ENCODE measurements at places on chromosomes 5 and 9.

- no peak for DNase-seq
Measured at GRCh38 chr5:175282611-175283225, 161.3 kb downstream of the DRD1 start.

- peak; percentile 1 for DNase-seq
Measured at GRCh38 chr9:120914396-120914795, 12.2 kb downstream of the TRAF1 start.

- DNase-seq = no peak
Measured at GRCh38 chr9:106779796-106780195, 83.2 kb upstream of the ZNF462 start.

DNA sequence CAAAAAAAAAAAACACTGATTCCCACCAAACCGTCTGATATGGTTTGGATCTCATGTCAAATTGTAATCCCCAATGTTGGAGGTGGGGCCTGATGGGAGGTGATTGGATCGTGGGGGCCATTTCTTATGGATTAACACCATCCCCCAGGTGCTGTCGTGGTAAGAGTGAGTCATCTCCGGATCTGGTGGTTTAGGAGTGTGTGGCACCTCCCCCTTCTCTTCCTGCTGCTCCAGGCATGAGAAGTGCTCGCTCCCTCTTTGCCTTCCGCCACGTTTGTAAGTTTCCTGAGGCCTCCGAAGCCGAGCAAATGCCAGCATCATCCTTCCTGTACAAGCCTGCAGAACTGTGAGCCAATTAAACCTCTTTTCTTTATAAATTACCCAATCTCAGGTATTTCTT is 45.2 kb downstream of the HSD17B3 start:
- no peak for DNase-seq

GRCh38 chr5:8892926-8893325 is 652.9 kb downstream of the SEMA5A start:
- DNase-seq = no peak

DNA sequence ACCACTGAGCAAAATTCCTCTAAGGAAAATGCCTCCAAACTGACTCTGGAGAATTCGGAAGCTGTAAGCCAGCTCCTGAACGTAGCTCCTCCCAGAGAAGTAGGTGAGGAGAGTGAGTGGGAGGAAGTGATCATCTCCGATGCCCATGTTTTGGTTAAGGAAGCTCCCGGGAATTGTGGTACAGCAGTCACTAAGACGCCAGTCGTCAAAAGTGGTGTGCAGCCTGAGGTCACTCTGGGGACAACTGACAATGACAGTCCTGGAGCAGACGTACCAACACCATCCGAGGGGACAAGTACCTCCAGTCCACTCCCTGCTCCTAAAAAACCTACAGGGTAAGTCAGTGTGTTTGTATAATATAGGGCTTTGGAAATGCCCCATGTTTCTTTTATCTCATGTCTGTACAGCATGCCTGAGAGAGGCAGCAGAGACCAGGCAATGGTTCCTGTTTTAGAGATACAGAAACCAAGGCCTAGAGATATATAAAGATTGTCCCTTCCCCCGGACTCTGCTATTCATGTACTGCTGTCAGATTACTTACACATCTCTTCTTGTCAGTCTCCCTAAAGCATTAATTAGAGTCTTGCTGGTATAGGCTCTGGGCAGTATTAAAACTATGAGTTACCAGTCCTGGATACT is 23.9 kb downstream of the HMGXB3 start:
- DNase-seq = no peak

DNA sequence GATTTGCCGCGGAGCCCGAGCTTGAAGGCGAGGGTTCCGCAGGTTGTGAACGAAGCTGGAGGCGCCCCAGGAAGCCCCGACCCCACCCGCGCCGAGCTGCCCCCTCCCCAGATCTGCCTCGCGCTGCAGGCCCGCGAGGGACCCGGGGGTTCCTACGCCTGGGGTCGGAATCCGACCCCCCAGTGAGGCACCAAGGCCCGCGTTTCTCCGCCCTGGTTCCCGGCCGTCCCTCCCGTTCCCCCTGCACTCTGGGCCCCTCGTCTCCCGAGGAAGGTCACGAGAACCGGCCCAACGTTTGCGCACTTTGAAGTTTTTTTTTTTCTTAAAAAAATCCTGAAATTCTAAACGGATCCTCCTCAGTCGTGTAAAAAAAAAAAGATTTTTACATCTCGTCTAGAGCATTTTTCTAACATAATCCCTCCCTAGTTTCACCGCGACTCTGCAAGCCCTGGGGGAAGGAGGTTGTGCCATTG is 880 bp upstream of the GFPT2 start:
- DNase-seq = no peak

DNA sequence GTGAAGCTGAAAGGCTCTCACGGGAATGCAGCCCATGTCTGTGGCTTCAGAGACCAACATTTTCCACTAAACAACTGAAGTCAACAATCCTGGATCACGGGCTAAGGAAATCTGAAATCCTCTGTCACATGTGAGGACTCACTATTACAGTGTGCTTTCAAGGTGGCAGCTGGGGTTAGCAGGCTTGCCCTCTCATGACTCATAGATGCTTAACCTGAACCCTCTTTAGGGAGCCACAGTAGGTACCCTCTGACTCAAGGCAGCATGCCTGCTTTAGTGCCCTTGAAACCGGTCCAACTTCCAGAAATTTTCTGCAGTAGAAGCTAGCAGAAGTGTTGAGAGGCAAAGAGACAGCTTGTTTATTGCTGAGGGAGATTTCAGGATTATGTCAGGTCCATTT is 232.5 kb downstream of the GABRB2 start:
- no peak for DNase-seq

DNA sequence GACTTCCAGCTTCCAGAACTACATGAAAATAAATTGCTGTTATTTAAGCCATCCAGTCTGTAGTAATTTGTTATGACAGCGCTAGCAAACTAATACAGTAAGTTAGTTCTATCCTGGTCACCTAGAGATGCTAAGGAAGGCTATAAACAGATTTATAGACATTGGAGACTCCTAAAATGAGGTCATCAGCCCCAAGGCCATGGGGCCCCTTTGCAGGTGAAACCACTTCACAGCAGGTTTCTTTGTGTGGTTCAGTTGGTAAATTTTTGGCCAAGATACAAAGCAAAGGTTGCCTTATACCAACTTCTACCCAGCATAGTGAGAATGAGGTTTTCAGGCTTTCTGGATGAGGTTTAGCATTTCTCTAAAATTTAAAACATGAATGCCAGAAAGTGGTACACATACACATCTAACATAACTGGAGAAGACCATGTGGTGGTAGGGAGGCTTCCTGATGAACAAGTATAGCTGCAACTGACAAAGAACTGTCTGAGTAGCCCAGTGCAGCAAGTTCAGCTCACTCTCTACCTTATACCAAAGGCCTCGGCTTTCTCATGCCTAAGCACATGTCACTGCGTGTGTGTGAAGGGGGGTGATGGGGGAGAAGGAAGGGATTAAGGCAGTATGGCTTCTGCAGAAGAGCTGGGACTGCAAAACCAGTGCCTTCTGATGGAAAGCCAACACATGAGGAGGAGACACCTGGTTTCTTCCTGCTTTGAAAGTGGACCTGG is 264.6 kb upstream of the TAS2R1 start:
- no peak for DNase-seq

GRCh38 chr5:176693477-176693851 is 46.2 kb downstream of the TSPAN17 start:
- DNase-seq = no peak

GRCh38 chr5:1262381-1262780 is 32.5 kb downstream of the TERT start:
- no peak for DNase-seq

- DNase-seq = no peak
Measured at GRCh38 chr5:144525000-144525399, 354.3 kb downstream of the KCTD16 start.

- no peak for DNase-seq
Measured at GRCh38 chr9:121815084-121815483, 163.7 kb downstream of the DAB2IP start.

GRCh38 chr9:134370638-134371037 is 44.4 kb downstream of the RXRA start:
- no peak for DNase-seq

- no peak for DNase-seq
Measured at GRCh38 chr9:98614941-98615340, 93.8 kb downstream of the GABBR2 start.
